Activated T-helper 17 cell treated with anti-CD3 and anti-CD28 coated beads, Interleukin-2, amount 50 U/mL, for 72 hours (primary cell): ENCODE measurements at places on chromosomes 7 and 10. TPM values are rescaled to one million over a fixed set of nuclear protein-coding genes. Genes with fewer than 3 reads are reported as not detected.

The NXPH1 gene
- not detected for total RNA-seq

The TMEM196 gene
- total RNA-seq: not detected

The LRIT1 gene
- total RNA-seq: not detected

The RGR gene
- not detected for total RNA-seq

The CFAP58 gene
- 2.2 TPM for total RNA-seq

The UBTD1 gene
- 2.1 TPM for total RNA-seq

The SLC26A3 gene
- not detected for total RNA-seq

- no peak for ATAC-seq
These were observed 23.7 kb downstream of the EPDR1 start for GRCh38 chr7:37943905-37944736.

- ATAC-seq: no peak
These were observed 27.4 kb downstream of the TAX1BP1 start for GRCh38 chr7:27767374-27767773.

- ATAC-seq: no peak
These were observed 133.1 kb downstream of the MYL10 start for GRCh38 chr7:101496017-101496416.

GRCh38 chr10:126924180-126924914 lies 19.1 kb downstream of the DOCK1 start:
- ATAC-seq: no peak

- ATAC-seq: no peak
These were observed 201.7 kb downstream of the BUB3 start for GRCh38 chr10:123355748-123356481.
